CD4-positive, alpha-beta memory T cell (primary cell): ENCODE measurements at places on chromosomes 1 and 21.
A peak's percentile ranks its signal among the peaks of the same experiment; 100 is the strongest.

DNA sequence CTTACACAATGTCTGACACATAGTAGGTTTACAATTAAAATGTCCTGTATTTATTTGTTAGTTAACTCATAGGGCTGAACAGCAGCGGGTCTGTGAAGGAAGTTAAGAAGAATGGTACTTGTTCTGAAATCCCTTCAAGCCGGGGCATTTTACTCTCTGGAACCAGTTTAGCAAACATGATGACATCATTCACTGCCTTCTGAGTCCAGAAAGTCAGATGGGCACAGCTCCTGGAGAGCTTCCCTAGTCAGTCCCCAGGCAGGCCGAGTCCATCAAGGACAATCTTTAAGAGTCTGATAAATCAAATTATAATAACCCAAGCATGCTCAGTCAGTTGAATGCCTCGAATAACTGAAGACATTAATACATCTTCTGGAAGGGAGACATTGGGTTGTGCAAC, 125.4 kb upstream of the DAB1 start:
- H3K27me3 ChIP-seq, result no peaks in the 10 kb centered on the region
- H3K27ac ChIP-seq, result no peak overlapping the region
- no peaks in the 10 kb centered on the region for H3K36me3 ChIP-seq
- H3K4me1 ChIP-seq, result no peaks in the 10 kb centered on the region

GRCh38 chr1:243497939-243498681, 242.3 kb downstream of the SDCCAG8 start:
- H3K4me3 ChIP-seq, result no peak overlapping the region
- H3K36me3 ChIP-seq, result no peaks in the 10 kb centered on the region
- H3K27ac ChIP-seq, result no peak overlapping the region
- H3K4me1 ChIP-seq, result no peaks in the 10 kb centered on the region
- no peak for DNase-seq

DNA sequence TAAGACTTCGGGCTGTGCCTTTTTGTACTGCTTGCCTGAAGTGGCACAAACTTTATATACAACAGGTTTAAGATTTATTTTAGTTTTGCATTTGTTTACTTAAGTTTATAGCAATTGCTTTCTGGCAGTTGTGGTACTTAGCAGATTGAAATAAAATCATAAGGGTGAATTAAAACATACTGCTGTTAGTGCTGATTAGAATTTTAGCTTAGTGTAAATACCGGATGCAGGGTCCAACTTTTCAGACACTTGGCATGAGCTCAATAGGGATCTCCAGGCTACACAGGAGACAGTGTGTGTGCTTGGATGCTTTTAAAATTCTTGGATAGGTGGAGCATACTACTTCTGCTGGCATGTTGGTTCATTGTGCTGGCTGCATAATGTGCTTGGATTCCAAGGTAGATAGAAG, 159.6 kb downstream of the NFIA start:
- H3K27ac ChIP-seq, result no peak overlapping the region
- H3K36me3 ChIP-seq, result no peaks in the 10 kb centered on the region
- H3K4me1 ChIP-seq, result no peaks in the 10 kb centered on the region
- DNase-seq, result no peak

- no peak overlapping the region for H3K27ac ChIP-seq
- no peak for DNase-seq
- no peak overlapping the region for H3K4me3 ChIP-seq
- H3K36me3 ChIP-seq, result no peaks in the 10 kb centered on the region
These were observed 53.5 kb upstream of the BACH1 start for GRCh38 chr21:29245104-29245643.

DNA sequence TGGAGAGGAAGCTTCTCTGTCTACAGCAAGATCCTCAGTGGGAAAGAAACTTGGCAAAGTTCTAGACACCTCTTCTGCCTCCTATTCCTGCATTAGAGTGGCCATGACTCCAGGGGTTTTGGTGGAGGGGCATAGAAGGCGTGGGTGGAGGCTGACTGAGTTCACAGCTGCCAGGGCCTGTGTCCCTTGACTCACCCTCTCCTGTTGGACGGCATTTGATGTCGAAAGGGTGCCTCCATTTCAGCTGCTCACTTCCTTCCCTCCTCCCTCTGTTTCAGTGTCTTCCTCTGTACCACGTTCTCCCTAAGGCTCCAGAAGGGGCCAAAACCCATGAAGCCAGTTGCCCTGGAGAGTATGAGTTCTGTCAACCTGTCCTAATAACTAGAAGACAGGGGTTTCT, 632 bp downstream of the TMEM79 start:
- peaks cover 36% of the 10 kb centered on the region for H3K4me1 ChIP-seq
- DNase-seq, result no peak
- H3K36me3 ChIP-seq, result peaks cover 10% of the 10 kb centered on the region

DNA sequence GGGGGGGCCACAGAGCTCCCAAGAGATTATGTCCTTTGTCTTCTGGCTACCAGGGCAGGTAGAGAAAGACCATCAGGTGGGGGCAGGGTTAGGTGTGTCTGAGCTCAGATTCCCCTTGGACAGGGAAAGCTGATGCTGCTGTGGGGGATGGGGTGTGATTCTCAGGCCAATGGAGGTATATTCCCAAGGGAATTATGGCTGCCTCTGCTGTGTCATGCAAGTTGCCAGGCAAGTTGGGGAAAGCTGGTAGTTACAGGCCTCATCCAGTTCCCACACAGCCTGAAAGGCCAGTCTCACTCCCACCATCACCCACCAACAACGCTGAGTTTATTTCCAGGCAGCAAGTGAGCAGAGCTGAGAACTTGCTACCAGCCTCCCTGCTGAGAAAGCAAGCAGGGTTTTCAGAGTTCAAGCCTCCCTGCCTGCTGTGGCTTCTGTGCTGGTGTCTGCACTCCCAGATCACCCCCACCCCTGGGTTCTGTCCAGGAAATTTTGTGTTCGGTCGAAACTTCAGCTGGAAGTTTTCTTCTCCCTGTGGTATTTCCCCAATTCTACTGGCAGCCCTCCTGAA, 21.3 kb downstream of the IFI16 start:
- peaks cover 67% of the 10 kb centered on the region for H3K36me3 ChIP-seq
- no peak overlapping the region for H3K4me3 ChIP-seq
- H3K27me3 ChIP-seq, result no peaks in the 10 kb centered on the region
- peaks cover 41% of the 10 kb centered on the region for H3K4me1 ChIP-seq

GRCh38 chr1:193355178-193355577, 168.8 kb upstream of the B3GALT2 start:
- no peaks in the 10 kb centered on the region for H3K36me3 ChIP-seq
- H3K4me3 ChIP-seq, result no peak overlapping the region
- no peaks in the 10 kb centered on the region for H3K4me1 ChIP-seq
- no peak for DNase-seq

DNA sequence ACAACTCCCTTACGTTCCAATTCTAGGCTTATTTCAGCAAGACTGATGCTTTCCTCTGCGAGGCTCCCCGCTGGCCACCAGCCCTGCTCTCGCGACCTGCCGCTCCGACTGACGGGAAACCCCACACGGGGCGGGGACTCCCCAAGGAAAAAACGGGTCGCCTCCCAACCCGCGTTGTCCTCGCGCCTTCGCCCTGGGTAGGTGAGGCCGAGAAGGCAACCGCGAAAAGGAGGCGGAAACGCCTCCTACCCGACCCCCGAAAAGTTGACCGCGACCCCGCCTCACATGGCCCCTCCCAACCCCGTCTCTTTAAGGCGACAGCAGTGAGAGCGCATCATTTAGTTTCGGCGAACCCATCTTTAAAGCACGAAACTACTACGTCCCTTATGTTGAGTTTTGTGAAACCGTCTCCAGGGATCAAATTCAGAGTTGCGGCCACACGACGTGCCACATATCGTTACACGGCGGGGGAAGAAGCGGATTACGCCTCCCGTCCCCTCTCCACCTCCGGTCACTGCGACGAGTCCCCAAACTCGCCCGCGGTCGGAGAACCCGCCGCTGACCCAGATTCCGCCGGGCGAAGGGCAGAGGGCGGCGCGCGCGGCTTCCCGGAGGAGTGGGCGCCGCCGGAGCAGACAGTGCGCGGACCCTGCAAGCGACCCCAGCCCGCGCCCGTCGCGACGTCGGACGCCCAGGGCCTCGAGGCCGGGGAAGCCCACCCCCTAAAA, 1.2 kb downstream of the ANP32E start:
- peaks cover 22% of the 10 kb centered on the region for H3K4me1 ChIP-seq
- H3K36me3 ChIP-seq, result no peaks in the 10 kb centered on the region
- H3K4me3 ChIP-seq, result peak overlapping the region; percentile 100
- peak overlapping the region; percentile 99 for H3K27ac ChIP-seq
- H3K27me3 ChIP-seq, result no peaks in the 10 kb centered on the region

DNA sequence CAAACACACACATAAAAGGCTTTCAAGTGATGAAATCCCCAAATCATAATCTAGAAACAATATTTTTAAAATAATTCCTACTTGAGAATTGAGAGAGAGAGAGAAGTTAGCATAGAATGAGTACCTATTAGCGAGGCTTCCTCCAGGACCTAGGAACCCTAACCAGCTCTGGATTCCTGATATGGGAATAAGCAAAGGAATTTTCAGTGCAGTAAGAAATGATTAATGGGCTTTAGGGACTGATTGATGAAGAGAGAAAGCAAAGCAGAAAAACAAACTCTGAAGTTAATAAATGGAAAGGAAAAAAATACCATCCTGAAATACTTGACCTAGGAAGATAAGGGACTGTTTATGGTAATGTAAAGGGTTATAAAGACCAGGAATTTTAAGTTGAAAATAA, 60.6 kb downstream of the WARS2 start:
- no peak overlapping the region for H3K4me3 ChIP-seq
- no peak overlapping the region for H3K27ac ChIP-seq
- no peak for DNase-seq
- no peaks in the 10 kb centered on the region for H3K4me1 ChIP-seq
- H3K27me3 ChIP-seq, result no peaks in the 10 kb centered on the region

DNA sequence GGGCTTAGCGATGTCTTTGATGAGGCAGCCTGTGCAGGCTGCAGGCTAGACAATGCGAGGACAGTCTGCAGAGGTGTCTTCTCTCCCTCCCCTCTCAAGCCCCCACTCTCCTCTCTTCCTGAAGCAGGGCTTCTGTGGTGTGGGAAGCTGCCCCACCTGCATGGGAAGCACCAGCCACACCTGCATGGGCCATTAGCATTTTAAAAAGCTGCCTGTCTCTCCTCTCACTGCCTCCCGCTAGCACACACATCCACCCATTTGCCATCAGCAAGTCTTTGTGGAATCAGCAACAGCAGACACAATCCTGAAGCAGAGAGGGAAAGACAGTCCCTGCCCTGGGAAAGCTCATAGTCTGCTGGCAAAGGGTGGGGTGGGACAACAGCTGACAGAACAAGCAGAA, 53.1 kb downstream of the NAV1 start:
- no peak overlapping the region for H3K27ac ChIP-seq
- no peaks in the 10 kb centered on the region for H3K4me1 ChIP-seq
- H3K36me3 ChIP-seq, result no peaks in the 10 kb centered on the region
- no peak overlapping the region for H3K4me3 ChIP-seq
- DNase-seq, result no peak
- no peaks in the 10 kb centered on the region for H3K27me3 ChIP-seq

- no peak overlapping the region for H3K27ac ChIP-seq
- no peak overlapping the region for H3K4me3 ChIP-seq
- DNase-seq, result no peak
- no peaks in the 10 kb centered on the region for H3K36me3 ChIP-seq
These were observed 30.5 kb downstream of the RHBG start for GRCh38 chr1:156399355-156400125.

DNA sequence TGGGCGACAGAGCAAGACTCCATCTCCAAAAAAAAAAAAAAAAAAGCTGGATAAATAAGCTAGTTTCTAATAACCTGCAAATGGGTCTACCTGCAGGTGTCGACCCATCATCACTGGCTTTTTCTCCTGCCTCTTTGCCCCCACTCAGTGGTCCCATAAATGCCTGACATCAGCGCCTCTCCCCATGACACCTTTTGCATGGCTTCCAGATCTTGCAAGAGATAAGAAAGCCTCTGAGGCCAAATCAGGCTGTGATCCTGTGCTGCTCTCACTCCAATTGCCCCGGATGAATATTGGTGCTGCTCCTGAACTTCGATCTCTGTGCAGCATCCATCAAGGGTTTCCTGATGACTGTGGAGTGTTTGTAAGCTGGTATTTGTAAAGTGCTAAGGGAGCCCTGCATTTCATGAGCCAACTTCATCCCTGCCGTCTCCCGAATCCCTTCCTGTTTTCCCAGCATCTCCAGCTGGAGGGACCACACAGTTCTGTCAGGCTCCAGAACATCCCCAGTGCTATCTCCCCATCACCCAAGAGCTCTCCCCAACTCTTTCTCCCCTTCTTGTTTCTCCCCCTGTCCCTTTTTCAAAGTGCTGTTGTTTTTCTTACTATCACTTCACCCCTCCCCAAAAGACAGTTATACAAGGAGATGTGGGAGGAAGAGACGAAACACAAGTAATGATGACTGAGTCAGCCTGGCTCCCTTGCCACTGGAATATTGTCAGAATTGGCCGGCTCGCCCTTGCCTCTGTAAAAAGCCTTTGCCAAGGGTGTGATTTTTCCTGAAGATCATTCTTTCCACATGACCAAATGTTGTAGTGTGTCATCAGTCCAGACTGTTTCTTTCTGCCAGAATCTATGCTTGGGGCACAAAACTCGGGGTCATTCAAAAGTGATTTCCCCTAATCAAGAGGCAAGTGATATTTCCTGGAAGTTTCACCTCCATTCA, 2.8 kb upstream of the EFHD2 start:
- H3K4me3 ChIP-seq, result no peak overlapping the region
- no peak overlapping the region for H3K27ac ChIP-seq
- H3K36me3 ChIP-seq, result no peaks in the 10 kb centered on the region
- DNase-seq, result no peak
- H3K4me1 ChIP-seq, result peaks cover 15% of the 10 kb centered on the region

DNA sequence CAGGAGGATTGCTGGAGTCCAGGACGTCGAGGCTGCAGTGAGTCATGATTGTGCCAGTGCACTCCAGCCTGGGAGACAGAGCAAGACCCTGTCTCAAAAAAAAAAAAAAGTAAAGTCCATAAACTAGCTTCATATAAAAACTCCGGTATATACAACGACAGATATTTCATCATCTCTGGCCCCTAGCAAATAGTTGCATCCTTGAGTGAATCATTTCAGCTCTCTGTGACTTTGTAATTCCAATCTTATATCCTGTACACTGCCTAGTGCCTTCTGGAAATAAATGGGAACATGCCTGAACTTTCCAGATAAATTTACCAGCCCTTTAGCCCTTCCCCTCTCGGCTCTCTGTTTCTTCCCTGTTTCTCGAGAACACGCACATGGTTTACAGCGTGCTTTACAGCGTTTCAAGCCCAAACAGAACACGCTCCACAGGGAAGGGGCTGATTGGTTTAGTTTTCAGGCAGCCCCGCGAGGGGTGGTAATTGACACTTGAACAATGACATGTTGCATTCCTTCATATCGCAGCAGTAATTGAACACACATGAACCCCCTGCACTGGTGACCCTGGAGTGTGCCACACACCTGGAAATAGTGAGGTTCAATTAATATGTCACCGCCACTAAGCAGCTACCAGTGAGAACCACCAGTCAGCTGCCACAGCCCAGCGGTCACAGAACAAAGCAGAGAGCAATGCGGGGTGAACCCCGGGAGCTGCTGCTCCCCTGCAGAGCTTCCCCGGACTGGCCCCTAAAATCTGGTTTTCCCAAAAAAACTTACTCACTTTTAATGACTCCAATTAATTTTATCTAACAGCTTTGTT, 35.7 kb upstream of the SIM2 start:
- no peak overlapping the region for H3K27ac ChIP-seq
- H3K36me3 ChIP-seq, result no peaks in the 10 kb centered on the region
- no peak overlapping the region for H3K4me3 ChIP-seq
- no peaks in the 10 kb centered on the region for H3K27me3 ChIP-seq
- no peak for DNase-seq

- no peaks in the 10 kb centered on the region for H3K27me3 ChIP-seq
- no peak overlapping the region for H3K27ac ChIP-seq
- no peaks in the 10 kb centered on the region for H3K36me3 ChIP-seq
- no peak for DNase-seq
- peaks cover 12% of the 10 kb centered on the region for H3K4me1 ChIP-seq
These were observed 236.0 kb downstream of the TOMM20 start for GRCh38 chr1:234892642-234893041.
